G401 (cell line): ENCODE measurements at places on chromosomes 3 and 15.

GRCh38 chr3:136657526-136657925 lies 94.7 kb downstream of the STAG1 start:
- DNase-seq, result no peak

GRCh38 chr15:67156426-67156825 lies 91.0 kb downstream of the SMAD3 start:
- DNase-seq, result no peak

- no peak for DNase-seq
These were observed 53.4 kb downstream of the STARD9 start for GRCh38 chr15:42628761-42629160.

GRCh38 chr15:63165166-63165859 lies 8.0 kb upstream of the RPS27L start:
- no peak for DNase-seq

GRCh38 chr15:33608714-33609113 lies 297.9 kb downstream of the RYR3 start:
- DNase-seq, result no peak

- DNase-seq, result no peak
These were observed 21.8 kb upstream of the RBP1 start for GRCh38 chr3:139561255-139561817.

GRCh38 chr15:96422125-96422524 lies 91.6 kb downstream of the NR2F2 start:
- no peak for DNase-seq

GRCh38 chr3:191076903-191077552 lies 122.0 kb upstream of the OSTN start:
- DNase-seq, result no peak

DNA sequence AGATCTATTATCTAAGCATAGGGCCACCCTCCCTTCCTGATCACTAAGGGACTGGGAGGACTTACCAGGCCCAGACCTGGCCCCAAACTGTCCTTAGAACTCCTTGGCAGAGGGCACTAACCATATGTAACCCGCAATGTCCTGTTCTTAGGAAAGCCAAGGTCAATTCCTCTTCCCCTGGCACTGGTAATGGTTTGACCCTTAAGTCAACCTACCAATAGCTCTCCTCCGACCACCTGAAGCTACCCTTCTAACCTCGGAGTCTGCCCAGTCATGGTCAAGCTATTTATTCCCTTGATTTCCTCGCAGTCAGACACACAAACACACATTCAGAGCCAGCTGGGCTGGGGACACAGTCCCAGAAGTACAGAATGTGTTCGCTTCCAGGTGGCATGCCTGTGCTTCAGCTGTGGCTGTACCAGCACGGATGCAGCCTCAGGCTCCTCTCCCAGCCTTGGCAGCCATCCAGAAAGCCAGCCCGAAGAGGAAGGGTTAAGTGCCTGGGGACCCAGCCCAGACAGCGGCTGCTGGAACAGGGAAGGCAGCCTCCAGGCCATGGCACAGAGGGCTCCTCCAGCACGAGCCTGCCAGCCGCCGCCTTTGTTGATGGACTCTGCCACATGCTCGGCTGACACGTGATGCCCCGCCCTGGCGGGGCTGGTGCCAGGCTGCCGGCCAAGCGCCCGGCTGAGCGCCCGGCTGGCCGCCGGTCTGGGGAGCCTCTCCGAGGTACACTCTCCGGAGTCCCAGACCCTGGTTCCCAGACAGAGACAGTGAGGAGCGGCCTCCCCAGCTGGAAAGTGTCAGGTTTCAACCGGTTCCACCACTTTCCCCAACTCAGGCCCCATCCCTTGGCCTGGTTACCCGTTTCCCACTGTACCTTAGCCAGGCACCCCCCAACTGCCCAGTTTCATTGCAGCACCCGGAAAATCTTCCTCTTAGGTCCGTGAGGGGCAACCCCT lies 5.5 kb downstream of the BMF start:
- peak; percentile 90 for DNase-seq

- peak; percentile 23 for DNase-seq
These were observed 654.4 kb upstream of the ADAMTS9 start for GRCh38 chr3:65342084-65342683.

DNA sequence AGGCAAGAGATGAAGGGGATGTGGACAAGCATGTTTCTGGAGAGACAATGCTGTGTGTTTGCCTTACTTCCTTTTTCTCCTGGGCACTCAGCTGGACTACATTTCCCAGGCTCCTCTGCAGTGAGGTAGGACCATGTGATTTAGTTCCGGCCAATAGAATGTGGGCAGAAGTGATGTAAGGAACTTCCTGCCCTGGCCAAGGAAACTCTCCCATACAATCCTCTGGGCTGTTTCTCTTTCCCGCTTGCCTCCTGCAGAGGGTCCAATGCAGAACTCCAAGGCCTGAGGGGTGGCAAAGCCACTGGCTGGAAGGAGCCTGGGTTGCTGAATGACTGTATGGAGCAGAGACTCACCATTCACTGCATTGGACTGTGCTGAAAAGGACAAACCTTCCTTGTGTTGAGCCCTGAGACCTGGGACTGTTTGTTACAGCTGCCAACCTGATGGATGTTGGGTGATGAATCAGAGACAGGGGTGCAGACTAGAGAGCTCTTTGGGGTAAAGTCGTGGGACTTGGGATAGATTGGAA lies 82.7 kb upstream of the SLC6A6 start:
- DNase-seq, result peak; percentile 36

DNA sequence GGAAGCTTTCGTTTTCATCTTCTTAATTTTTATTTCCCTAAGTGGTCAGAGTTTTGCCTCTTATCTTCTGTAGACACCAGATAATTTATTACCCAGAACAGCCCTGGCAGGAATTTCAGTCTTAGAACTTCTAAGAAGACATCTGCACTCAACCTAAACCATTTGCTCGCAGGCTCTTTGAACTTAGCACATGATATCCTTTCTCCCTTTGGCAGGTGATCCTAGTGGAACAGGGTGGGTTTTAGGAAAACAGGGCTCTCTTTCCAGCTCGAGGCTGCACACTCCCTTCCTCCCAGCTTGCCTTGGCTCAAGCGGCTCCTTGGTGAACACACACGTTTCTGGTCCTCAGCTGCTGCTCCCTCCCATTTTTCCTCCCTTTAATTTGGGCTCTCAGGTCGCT lies 116.5 kb downstream of the THSD4 start:
- no peak for DNase-seq

GRCh38 chr3:49104427-49105291 lies at the start of gene QARS1:
TSS of gene QARS1 (minus strand) at chr3:49104757. CDS start at chr3:49104733, 24 bp downstream.
- peak; percentile 96 for DNase-seq

- DNase-seq, result no peak
These were observed 41.6 kb upstream of the AP3B2 start for GRCh38 chr15:82751308-82751707.

DNA sequence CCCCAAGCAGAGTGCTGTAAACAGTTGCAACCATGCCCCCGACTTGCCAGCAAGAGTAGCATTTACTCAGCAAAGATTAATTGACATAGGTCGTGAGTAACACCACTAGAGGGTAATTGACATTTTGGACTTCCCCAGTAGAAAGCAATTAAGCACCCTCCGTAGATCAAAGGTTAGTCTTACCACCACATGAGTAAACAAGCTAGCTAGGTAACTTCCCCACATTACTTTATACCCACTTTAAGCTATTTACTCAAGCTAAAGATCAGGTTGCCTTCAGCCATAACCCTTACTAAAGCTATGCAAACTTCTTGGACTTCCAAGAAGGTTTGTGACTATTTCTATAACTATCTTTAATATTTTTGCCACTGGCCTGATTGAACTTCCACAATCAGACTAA lies 1072.7 kb downstream of the OTOL1 start:
- no peak for DNase-seq

DNA sequence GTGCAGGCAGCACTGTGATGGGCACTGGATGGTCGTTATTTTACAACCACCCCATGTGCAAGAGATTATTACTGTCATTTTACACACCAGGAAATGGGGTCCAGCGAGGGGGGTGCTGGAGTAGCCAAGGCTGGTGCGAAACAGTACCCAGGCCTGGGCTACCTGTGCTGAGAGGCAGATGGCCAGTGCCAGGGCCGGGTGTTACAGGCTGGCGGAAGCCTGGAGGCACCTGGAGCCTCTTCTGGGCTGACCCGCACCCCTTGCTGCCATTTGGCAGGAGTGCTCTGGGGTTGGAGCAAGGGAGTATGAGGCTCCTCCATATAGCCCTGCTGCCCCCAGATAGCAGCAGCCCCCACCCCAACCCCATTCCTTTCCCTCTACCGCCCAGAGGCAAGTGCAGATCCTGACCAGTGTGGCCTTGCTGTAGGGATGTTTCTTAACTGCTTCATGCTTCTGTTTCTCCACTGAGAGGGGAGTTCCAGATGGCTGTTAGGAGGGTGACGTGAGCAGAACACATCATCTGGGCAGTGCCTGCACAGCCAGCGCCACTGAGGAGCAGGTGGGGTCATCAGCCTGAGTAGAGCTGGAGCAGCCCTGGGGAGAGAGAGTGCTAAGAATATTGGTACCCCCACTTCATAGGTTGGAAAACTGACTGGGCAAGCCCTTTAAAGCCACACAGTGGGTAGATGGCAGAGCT lies 15.3 kb downstream of the SNX33 start:
- no peak for DNase-seq

GRCh38 chr15:42057799-42058646 lies 36.3 kb downstream of the PLA2G4D start:
- no peak for DNase-seq

DNA sequence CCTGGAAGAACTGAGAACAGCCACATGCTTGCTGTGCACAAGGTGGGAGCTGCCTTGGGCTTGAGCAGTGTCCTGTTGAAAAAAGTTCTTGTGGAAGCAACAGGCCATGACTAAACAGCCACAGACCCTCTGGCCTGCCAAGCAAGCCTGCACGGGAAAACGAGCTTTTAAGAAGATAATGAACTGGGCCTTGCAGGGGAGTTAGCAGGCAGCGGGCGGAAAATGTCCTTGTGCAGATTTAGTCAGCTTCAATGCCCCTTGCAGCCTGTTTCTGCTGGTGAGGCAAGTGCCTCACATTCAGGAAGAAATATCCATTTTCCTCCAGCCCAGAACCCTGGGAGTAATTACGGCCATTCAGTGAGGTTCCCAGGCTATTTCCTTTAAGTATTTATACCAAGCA lies 126.2 kb upstream of the KLHL25 start:
- no peak for DNase-seq

DNA sequence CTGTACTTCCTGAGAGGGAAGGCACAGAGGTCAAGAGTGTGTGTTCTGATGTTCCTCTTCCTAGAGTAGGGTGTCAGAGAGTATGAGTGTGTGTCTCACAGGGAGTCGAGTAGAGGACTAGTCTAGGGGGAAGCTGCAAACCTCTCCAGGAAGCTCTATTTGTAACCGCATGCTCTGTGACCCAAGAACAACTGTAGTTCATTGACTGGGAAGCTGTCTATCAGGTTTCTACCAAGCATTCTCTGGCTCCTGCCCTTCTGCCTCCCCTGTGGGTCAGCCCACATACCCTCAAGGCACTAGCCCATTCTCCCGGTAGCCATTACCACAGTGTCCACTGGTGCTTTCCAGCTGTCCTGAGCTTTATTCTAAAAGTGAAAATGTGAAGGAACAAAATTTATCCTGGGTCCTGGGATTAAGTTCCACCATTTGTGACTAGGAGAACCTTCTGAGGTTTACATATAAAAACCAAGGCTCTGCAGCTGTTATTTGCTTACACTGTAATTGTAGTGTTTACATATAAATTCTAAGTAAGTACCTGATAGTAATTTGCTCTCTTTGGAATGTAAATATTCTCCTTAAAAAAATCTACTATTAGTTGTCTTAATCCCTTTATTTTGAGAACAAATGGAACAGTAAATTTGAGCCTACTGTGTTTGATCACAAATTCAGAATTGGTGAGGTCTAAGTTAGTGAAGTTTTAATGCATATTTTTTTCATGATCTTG lies 40.7 kb downstream of the MYRIP start:
- DNase-seq, result no peak

DNA sequence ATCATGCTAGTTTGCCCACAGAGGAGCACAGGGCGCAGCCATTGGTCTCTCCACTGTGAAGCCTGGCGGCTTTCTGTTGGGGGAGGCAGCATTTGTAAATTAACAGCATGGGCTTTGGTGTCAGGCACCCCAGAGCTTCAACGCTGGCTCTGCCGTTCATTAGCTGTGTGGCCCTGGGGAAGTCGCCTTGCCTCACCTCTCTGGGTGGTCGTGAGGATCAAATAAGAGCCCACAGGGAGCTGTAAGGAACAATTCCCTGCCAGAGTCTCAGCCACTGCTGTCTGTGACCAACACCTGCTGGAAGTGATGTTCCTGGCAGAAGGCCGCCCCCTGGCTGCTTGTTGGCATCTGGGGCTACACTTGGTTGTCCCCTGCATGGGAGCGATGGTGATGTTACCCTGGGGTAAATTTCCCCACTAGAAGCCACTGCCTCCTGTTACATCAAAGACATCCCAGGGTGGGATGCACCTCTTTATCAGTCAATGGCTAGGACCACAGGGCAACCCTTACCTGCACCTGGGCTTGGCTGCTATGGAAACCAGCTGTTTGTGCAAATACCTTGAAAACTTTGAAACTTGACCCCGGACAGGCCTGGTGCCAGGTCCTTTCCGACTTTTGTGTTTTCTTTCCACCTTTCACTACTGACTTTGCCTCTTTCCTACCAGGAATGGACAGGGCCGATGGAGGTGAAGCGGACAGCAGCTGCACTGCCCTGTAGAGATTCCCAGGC lies 36.9 kb downstream of the DNASE1L3 start:
- DNase-seq, result no peak

DNA sequence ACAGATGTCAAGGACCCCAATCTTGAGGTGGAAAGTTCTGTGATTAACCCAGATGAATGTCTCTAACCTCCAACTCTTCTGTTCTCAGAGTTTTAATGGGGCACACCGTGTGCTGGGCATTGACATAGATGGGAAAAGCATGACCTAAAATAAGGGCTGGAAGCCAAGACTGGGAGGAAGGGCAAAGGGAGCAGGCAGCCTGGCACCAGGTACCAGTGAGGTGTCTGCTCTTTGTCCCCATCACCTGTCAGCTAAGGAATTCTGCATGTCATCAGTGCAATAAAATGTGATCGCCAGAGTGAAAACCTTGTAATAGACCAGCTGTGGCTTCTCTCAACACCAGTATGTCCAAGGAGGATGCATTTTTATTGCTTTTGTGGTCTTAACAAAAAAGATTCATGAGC lies 143.5 kb upstream of the TPM1 start:
- DNase-seq, result peak; percentile 63

- peak; percentile 88 for DNase-seq
These were observed 37.6 kb upstream of the CLDN18 start for GRCh38 chr3:137972396-137972795.

GRCh38 chr3:72376956-72377710 lies 471.1 kb downstream of the SHQ1 start:
- no peak for DNase-seq

GRCh38 chr3:192564611-192565010 lies 162.7 kb downstream of the FGF12 start:
- DNase-seq, result no peak
